Mammary epithelial cell (primary cell): ENCODE measurements at places on chromosomes 3 and 15. TPM values are rescaled to one million over a fixed set of nuclear protein-coding genes. Genes with fewer than 3 reads are reported as not detected.

AP3S2 gene
- total RNA-seq = 34.6 and 48.6 TPM in 2 replicates

TGM5 gene
- total RNA-seq = not detected in 2 replicates

RASSF1 gene
- 17.5 and 23.3 TPM in 2 replicates for total RNA-seq

EIF4A2 gene
- 441 TPM for total RNA-seq

FAM43A gene
- 1.0 and 1.2 TPM in 2 replicates for total RNA-seq

ATP2B2 gene
- total RNA-seq = not detected in 2 replicates

TRIM42 gene
- not detected in 2 replicates for total RNA-seq

DNA sequence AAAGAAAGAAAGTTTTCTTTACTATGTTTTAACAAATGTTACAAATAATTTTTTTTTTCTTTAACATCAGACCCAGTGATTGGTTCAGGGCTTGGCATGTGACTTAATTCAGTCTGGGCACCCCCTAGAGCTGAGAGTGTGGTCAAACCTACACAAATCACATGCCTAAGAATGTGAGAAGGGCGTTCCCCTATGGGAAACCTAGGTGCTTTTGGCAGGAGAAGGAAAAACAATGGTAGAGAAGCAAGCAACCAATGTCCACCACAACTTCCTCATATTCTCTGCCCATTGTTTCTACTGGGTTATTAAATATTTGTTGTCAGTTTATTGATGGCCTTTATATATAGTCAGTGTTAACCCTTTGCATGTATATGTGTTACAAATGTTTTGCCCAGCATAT is 21.4 kb upstream of the PIAS1 start:
- DNase-seq = peak; percentile 49

- no peak for DNase-seq
These were observed 31.7 kb downstream of the HACD3 start for GRCh38 chr15:65561934-65562333.

DNA sequence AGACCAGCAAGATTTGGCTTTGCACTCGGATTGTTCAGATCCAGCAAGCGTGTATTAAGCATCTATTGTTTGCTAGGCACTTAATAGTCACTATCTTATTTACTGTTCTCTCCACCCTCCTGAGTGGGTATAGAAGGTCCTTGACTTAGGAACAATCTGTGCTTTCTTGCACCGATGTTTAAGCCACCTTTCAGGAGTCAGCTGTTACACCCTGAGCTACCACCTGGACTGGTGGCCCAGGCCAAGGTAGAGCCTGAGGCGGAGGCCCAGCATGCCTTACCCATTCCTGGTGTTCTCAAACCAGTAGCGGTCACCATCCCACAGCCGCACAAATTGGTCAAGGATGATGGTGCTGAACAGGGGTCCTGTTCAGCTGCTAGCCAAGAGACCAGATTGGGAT is 10.0 kb downstream of the DUOX1 start:
- DNase-seq = no peak

- DNase-seq = no peak
These were observed 29.6 kb downstream of the DCLK3 start for GRCh38 chr3:36734742-36735141.

- no peak for DNase-seq
These were observed 705 bp upstream of the TFRC start for GRCh38 chr3:196082619-196082971.

GRCh38 chr15:55827204-55827603 is 84.3 kb upstream of the PRTG start:
- DNase-seq = peak; percentile 63

DNA sequence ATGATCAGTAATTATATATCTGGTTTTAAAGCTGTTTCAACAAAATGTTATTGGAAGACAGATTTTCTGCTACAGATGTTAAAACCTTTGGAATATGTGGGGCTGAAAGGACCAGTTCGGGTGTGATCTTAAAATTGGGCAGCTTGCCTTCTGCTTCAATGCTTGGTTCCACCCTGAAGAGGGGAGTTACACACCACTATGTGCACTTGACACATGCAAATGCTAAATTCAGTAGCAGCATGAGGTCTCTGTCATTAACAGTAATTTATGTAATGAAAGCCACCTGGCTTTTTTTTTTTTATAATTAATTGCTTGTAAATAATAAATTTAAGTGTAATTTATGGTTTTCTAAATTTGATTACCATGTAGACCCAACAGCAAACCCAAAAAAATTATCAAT is 24.6 kb downstream of the CDIN1 start:
- DNase-seq = no peak

DNA sequence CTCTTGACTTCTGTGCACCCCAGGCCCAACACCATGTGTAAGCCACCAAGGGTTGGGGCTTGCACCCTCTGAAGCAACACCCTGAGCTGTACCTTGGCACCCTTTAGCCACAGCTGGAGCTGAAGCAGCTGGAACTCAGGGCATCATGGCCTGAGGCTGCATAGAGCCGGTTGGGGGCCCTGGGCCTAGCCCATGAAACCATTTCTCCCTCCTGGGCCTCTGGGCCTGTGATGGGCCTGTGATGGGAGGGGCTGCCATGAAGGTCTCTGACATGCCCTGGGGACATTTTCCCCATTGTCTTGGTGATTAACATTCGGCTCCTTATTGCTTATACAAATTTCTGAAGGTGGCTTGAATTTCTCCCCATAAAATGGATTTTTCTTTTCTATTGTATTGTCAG is 22.4 kb upstream of the ADAMTSL3 start:
- DNase-seq = no peak

GRCh38 chr3:47003056-47003410 is 23.6 kb downstream of the NBEAL2 start:
- DNase-seq = no peak

- no peak for DNase-seq
These were observed 229.3 kb downstream of the OCA2 start for GRCh38 chr15:27869697-27870281.

DNA sequence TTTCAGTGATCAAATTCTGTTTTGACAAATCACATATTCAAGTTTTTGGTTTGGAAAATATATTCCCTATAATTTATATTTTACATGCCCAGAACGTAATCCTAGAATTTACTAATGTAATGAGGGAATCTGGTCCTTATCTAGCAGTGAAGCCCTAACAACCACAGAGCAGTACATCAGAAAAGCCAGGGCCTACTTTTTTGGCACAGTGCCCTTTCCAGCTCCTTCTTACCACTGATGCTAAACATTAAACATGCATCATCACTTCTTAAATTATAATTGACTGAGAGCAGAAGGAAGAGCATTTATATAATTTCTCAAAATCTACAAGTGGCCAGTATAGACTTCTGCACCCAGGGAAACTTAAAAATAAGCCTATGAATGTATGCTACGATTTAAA is 66.7 kb downstream of the FBXL22 start:
- DNase-seq = no peak

DNA sequence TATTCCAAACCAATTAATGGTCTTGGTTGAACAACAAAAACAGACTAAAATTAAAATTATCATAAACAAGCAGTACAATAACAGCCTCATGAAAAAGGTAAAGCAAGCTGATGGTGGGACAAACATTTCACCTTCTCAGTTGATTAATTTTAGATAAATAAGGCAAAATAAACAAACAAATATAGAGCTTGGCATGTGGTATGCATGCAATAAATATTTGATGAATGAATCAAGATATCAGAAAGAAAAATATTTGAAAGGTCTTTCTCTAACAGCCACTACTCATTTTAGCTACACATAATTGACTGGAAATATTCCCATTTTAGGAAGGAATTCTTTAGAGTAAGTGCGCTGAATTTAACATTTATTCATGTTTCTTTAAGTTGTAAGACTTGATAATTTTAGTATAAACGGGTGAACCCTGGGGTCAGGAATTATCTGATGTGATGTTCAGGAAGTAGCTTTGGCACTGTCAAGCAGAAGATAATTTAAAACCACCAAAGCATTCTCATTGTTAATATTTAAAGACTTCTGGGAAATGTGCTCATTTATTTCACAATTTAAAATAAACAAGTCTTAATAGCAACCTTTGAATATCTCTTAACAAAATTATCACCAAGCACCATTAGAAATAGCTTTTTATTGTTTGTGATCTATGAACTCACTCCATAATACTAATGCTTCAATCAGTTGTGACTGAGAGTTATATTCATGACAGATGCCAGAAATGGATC is 372.3 kb upstream of the TGFBR2 start:
- DNase-seq = no peak

DNA sequence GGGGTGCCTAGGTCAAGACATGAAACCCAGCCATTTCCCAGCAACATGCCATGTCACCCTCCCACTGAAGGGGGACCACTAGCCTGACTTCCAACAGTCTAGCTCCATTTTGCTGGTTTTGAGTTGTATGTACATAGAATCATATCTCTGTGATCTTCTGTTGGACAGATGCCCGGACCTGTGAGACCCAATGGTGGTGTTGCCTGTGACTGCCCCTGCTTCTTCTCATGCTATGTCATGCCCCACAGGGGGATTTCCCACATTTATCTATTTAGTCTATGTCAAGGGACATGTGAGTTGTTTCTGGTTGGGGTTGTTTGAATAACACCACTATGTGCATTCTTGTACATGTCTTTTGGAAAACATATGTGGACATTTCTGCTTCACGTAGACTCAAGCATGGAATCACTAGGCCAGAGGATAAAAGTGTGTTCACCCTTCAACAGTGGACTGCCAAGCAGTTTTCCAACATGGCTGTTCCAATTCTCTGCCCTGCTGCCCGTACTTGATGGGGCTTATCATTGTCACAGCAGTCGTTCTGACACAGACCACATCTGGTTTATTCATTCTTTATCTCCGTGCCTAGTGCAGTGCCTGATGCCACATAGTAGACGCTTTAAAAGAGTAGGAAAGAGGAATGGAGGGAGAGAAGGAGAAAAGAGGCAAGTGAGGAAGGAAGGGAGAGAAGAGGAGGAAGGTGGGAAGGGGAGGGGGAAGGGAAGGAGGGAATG is 114.4 kb downstream of the TPRA1 start:
- DNase-seq = peak; percentile 26
